ENCODE measurements at places on chromosomes 4 and X.

DNA sequence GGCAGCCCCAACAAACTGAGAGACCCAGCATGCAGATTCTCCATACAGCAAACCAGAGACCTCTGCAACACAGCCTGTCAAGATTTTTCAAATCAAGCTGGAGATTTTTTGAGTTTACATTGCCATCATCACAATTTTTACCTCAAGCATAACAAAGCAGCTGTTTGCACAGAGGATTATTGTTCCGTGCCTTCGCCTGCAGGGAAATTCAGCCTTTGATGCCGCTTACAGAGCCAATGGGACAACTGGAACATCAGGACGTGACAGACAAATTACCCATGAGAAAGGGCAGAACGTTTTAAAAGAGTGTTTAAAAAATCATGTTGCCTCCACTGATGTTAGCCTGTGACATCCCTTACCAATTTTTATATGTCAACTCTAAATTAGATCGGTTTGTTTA lies 363.7 kb downstream of the FBXW7 start:
- DNase-seq: no peak

DNA sequence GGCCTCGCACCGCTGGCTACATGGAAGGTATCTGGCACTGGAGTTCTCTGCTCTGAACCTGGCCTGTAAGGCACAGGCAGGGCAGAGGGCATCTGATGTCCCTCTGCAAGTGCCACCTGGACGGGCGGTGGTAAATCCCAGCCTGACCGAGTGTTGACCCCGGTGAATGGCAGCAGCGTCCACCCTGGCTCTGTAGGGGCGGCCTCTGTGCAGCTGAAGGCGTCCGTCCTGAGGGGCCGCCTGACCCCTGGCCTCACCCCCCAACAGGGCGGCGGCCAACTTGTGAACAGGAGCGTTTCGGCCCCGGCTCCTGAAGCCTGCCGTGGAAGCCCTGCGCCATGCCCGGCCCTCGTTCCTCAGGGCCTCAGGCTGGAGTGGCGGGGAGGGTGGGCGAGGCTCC lies 51.4 kb downstream of the CPZ start:
- no peak for DNase-seq

- DNase-seq: no peak
These were observed 31.4 kb downstream of the FREM3 start for GRCh38 chr4:143668930-143669552.

DNA sequence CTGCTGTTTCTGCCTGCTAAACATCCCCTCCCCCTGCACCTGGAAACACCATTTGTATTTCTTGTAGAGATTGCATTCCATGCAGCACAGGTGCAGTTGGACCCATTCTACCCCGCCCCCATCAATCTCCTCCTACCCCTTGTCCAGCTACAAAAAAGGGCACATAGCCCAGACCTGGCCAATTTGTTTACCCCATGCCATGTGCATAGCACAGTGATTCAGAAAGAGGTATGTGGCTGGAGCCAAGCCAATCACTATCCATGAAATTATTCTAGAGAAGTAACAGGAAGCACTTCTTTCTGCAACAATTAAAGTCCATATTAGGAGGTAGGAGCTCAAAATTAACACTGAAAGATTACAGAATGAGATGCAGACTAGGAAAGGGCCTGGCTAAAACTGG lies 20.2 kb upstream of the TMEM184C start:
- peak; percentile 83 for DNase-seq

GRCh38 chrX:13721819-13722519 lies 12.5 kb downstream of the TRAPPC2 start:
- peak; percentile 49 for DNase-seq

DNA sequence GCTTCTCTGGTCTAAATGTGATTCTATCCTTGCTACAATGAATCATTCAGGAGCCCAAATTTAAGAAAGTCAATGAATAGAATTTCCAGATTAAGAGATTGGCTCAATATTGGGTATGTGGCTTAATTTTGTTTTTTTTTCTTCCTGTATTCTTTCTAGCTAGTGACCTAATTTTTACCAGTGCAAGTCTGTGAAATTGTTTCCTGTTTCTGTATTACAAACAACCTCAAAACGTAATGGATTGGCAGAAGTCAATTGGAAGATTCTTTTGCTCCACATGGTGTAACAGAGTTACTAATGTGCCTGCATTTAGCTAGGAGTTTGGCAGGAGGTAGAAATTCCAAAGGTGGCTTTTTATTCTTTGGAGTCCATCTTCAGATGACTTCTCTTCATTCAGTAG lies 17.6 kb downstream of the DYNLT3 start:
- no peak for DNase-seq

GRCh38 chr4:184616633-184617551 lies 32.4 kb downstream of the CASP3 start:
- DNase-seq: no peak

DNA sequence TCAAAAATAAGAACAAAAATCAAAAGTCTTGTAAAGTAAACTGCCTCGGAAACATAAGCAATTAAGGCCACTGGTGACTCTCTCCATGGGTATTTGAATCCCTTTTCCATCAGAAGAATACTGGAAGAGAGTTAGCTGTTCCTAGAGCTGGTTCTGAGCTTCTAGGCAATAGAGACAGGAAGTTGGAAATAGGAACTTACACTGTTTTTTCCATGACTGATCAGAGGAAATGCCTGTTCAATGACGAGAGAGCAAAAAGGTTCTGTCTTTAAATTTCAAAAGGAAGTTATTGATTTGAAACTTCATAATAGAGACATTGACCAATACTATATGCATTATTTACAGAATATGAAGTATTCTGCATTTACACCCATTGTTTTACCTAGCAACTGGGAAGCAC lies 503.5 kb upstream of the ARX start:
- no peak for DNase-seq

- no peak for DNase-seq
These were observed 310.5 kb downstream of the RAPGEF2 start for GRCh38 chr4:159413306-159413943.

- no peak for DNase-seq
These were observed 25.8 kb upstream of the PI4K2B start for GRCh38 chr4:25207997-25208396.

- DNase-seq: no peak
These were observed 234.8 kb downstream of the BCOR start for GRCh38 chrX:39862963-39863362.

DNA sequence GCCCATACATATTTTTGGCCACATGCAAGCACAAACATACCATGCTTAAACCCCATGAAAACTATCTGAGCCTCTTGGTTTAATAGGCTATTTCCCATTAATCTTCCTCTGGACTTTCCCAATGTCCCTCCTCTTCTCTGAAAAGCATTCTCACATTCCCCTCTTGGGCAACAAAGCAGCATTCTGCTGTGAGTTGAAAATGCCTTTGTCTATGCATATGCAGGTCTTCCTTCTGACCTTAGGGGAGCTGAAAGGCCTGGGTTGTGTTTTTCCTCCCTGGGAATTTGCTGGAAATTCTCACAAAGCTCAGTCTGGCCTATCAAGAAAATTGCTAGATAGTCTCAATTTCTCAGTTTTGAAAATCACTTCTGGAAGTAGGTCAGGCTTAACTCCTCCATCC lies 4.2 kb downstream of the VSIG4 start:
- no peak for DNase-seq

DNA sequence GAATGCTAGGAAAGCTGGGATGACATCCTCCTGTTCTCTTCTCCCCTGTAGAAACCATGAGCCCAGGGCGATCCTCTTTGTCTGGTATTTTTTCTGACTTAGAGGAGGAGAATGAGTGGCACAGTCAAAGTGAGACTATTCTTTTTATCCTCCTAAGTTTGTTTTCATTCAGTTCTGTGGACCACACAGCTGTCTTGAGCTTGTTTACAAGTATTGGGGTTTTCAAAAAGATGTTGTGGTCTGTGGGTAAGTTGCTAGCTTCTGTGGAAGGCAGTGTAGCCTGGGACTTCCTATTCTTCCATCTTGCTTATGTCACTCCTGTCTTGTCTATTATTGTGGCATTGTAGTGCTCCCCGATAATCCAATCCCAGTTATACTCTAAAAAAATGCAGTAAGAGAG lies 223.0 kb downstream of the PAPSS1 start:
- DNase-seq: no peak

DNA sequence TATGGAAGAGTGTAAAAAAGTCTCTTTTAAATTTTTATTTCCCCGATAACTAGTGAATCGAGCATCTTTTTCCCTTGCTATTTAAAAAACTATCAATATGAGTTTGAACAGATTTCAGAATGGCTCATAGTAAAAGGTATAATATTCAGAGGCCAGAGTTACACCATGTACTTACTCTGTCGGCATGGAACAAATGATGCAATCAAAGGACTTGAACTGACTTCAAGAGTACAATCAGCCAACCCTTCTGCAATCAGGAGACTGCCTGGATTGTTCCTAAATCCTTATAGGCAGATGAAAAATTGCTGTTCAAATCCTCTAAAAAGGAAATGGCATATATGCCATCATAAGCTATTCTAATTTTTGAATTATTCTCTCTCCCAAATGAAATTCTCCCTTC lies 273.3 kb downstream of the SH2D1A start:
- DNase-seq: no peak

DNA sequence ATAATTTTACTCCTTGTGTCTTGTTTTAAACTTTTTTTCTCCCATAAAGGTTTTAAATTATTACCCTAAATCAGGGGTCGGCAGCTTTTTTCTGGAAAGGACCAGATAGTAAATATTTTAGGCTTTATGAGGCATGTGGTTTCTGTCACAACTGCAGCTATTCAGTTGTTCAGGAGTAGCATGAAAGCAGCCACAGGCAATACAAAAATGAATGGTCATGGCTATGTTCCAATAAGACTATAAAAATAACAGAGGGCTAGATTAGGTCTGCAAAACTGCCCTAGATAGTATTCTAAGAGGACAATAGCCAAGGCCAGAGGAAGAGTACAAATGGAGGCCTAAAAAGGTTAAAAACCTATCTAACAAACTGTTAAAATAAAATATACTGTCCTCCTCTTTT lies 24.6 kb downstream of the HERC5 start:
- DNase-seq: no peak

DNA sequence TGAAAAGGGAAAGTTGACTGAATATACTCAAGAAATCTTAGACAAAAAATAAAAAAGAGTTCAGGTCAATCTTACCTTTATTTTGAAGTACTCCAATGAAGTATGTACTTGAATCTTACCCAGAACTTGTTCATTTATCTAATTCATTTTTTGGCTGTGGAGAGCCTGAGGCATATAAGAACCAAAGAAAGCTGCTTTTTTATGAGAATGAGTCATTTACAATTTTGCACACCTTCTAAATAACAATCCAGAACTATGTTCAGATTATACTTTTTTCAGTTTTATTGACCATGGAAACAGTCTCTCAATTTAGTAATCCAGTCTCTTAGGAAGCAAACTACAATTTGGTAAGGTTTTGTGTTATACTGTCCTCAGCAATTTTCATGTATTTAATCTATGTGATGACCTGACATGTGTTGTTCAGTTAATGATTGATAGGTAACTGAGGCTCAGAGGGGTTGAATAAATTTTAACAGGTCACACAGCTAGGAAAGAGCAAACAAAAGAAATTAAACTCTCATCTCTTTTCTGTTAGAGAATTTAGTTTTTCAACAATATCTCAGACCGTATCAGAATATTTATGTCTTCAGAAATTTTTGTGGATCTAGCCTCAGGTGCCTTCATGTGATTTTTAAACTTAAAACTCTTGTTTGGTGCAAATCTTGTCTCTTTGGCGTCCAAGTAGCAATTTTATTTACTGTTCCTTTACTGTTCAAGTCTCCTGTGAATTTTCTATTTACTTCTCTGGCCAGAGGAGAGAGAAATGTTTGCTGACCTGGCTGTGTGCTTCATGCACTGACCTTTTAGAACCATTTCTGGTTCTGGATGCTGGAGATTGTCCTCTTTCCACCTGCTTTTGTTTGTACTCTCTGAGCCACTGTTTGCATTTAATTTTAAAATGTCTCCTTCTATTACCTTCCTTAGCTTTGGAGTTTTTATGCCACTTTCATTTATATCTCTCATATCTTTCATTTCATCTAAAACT lies 1453.4 kb downstream of the STIM2 start:
- DNase-seq: no peak

DNA sequence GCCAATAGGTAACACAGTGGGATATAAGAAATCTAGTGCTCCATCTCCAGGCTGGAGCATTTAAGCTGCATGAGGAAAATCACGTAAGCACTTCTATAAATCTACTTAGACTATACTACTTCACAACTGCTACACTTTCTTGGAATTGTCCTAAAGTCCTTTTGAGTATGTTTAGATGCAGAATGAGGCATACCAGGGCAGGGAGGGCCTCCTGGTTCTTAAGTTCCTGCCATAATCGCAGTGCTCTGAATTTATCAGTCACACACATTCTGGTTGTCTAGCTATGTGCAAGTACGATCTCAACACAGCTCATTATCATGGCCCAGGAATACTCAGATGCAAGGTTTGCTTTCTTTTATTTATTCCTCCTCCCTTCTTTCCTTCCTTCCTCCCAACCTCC lies 130.3 kb downstream of the GUCY2F start:
- DNase-seq: no peak

GRCh38 chr4:157012781-157013180 lies 41.2 kb upstream of the PDGFC start:
- no peak for DNase-seq

GRCh38 chr4:54556587-54556986 lies 101.2 kb upstream of the KIT start:
- DNase-seq: no peak

- peak; percentile 55 for DNase-seq
These were observed 91.9 kb upstream of the MAPK10 start for GRCh38 chr4:86451560-86452330.

GRCh38 chr4:25450491-25450901 lies 73.4 kb downstream of the ANAPC4 start:
- no peak for DNase-seq

- DNase-seq: no peak
These were observed 64.4 kb downstream of the ELF2 start for GRCh38 chr4:139112650-139113049.

DNA sequence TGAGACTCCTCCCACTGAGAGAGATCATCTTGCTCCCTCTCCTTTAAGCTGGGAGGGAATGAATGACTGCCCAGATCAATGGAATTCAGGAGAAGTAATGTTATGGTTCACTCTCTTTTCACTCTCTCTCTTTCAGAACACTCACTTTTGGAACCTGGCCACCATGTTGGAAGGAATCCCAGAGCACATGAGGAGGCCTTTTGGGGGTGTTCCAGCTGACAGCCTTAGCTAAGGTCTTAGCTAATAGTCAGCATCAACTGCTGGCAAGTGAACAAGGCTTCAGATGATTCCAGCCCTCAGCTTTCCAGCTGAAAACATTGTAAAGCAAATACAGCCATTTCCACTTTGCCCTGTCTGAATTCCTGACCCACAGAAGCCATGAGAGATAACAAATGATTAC lies 124.0 kb upstream of the CLNK start:
- DNase-seq: peak; percentile 62

DNA sequence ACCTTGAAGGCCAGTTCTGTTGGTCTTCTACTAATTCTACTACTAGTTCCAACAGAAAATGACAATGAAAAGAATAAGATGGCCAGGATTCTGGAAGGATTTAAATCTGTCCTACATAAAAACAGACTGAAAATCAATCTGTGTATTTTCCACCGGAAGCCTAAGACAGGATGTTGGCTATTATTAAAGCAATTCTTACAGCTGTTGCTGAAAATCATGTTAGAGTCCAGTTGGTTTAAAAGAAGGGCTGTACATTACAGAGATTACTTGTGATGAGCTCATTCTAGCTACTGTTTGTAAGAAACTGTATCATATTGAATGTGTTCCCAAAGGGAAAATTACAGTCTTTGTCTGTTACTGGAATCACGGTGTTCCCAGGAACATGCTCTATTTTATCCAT lies 54.8 kb upstream of the MAGEB16 start:
- no peak for DNase-seq

Data from foreskin fibroblast (primary cell).